ENCODE measurements at places on chromosomes 7 and 10. TPM values are rescaled to one million over a fixed set of nuclear protein-coding genes. Genes with fewer than 3 reads are reported as not detected.
A peak's percentile ranks its signal among the peaks of the same experiment; 100 is the strongest.

The ASAH2B gene
- total RNA-seq: 11.7 TPM

The LARP4B gene
- 52.3 TPM for total RNA-seq

The WDFY4 gene
- not detected for total RNA-seq

GRCh38 chr7:20307901-20308300 is 22.8 kb upstream of the ITGB8 start:
- peak; percentile 67 for DNase-seq

DNA sequence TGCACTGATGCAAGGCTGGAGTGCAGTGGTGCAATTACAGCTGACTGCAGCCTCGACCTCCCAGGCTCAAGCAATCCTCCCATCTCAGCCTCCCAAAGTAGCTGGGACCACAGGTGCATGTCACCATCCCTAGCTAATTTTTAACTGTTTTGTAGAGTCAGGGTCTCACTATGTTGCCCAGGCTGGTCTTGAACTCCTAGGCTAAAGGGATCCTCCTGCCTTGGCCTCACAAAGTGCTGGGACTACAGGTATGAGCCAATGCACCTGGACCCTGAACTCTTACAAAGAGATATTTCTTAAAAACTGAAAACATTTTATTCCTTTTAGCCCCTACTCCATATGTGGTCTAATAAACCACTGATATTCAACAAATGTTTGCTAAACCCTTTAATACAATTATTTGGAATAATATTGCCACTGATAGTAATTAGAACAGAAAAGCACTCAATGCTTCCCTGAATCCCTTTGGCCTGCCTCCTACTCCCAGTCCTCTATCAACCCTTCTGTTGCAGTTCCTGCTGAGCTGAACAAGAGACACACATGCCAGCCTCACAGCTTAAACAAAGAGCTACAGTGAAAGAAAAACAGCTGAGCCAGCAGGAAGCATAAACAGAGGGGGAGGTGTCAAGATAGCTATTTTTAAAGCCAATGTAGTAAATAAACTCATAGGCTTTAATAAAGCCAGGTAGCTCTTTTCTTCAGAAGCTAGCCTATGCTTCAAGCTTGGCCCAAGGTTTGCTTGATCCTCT is 7.0 kb upstream of the GNAI1 start:
- peak; percentile 91 for DNase-seq

GRCh38 chr10:112983444-112984056 is 33.5 kb downstream of the TCF7L2 start:
- DNase-seq: no peak

- no peak for DNase-seq
Observed at GRCh38 chr10:11068861-11069633, 51.4 kb downstream of the CELF2 start.

DNA sequence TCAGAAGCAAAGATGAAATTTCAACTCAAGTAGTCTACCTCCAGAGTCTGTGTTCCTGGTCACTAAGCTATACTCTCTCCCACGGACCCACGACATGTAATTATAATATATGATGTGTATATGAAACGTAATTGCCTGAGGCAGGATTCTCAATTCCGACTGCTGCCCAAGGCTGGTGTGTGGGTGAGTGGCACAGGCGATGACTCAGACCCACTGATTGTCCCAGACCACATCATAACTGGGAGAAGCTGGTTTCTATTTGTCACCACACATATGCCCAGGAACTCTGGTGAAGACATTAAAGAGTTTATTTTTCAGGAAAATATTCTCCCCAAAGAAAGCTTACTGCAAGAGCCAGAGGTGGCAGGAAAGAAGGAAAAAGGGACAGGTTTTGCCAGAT is 219.3 kb downstream of the JAZF1 start:
- DNase-seq: no peak
